ENCODE measurements at places on chromosomes 4 and X. TPM values are rescaled to one million over a fixed set of nuclear protein-coding genes. Genes with fewer than 3 reads are reported as not detected.

- DNase-seq = no peak
Observed at GRCh38 chr4:13481569-13481968, 2.6 kb downstream of the RAB28 start.

DNA sequence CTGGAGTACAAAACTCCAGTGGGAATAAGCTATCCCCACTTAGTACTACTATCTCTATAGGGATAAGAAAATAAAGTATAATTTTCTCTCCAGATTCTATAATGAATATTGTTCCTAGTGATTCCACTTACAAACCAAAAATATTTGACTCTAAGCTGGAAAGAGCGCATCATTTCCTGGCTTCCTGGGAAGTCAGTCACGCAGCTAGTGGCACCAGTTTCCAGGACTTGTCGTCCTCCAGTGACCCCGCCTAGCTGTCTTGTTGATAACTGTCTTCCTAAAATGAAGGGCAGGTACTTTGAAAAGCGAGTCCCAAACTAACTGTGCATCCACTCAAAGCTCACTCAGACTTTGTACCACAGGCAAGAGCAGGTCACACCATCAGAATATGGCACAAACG, 39.3 kb downstream of the LNX1 start:
- no peak for DNase-seq

The MEPE gene
- polyA plus RNA-seq = not detected

The FREM3 gene
- polyA plus RNA-seq = 0.15 TPM

The CLDN34 gene
- polyA plus RNA-seq = not detected

DNA sequence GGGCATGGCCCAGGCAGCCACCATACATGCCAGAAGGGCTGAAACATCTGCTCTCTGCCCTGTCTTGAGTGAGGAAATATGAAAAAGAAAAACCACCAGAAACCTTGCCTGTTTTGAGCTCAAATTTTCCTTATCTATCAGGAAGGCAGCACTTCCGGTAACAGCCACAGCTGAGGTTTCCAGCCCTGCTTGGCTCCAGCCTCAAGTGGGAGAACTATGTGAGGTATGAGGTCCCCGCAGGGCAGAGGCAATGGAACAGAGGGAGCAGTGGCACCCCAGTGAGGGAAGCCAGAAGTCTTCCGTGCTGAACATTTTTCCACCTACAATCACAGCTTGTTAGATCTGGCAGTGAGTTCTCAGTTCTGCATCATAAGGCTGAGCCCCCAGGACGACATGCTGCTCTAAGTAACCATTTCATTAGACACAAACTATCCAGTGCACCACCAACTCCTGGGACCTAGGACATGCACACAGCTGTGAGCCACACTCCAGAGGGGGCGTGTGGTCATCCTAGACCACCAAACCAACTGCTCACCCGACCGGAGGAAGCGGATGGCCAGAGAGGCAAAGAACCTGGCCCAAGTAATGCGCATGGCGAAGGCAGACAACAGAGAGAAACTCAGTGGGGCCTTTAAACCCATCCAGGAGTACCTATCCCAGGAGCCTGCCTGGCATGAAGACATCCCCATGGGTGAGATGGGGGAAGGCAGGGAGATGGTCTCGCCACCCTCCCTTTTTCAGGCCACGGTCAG, 22.6 kb downstream of the WDR1 start:
- DNase-seq = no peak

Data from forelimb muscle (tissue), 1 donor.